Activated CD8-positive, alpha-beta memory T cell treated with anti-CD3 and anti-CD28 coated beads, Interleukin-2, amount 10 ng/mL, durations not matched to agents 7 days and 5 days (primary cell): ENCODE measurements at places on chromosomes 11 and 22. TPM values are rescaled to one million over a fixed set of nuclear protein-coding genes. Genes with fewer than 3 reads are reported as not detected.

HEPHL1 gene
- total RNA-seq, result not detected

HIPK3 gene
- total RNA-seq, result 33.6 TPM

ROM1 gene
- 1.5 TPM for total RNA-seq

NXPE4 gene
- total RNA-seq, result not detected

ANKK1 gene
- total RNA-seq, result not detected

DNA sequence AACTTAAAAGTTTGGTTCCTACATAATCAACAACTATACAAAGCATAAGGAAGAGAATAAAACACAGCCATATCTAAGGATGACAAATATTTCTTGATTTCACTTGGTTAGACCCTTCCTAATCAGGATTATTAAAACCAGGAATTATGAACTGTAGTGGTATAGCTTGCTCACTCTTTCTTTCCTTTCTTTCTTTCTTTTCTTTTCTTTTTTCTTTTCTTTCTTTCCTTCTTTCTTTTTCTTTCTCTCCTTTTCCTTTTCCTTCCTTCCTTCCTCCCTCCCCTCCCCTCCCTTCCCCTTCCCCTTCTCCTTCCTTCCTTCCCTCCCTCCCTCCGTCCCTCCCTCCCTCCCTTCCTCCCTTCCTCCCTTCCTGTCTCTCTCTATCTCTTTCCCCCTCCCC is 78.0 kb downstream of the HORMAD2 start:
- peaks cover 11% of the 10 kb centered on the region for H3K36me3 ChIP-seq
- no peak overlapping the region for H3K27ac ChIP-seq
- H3K27me3 ChIP-seq, result peaks cover 2% of the 10 kb centered on the region
- no peak for DNase-seq

DNA sequence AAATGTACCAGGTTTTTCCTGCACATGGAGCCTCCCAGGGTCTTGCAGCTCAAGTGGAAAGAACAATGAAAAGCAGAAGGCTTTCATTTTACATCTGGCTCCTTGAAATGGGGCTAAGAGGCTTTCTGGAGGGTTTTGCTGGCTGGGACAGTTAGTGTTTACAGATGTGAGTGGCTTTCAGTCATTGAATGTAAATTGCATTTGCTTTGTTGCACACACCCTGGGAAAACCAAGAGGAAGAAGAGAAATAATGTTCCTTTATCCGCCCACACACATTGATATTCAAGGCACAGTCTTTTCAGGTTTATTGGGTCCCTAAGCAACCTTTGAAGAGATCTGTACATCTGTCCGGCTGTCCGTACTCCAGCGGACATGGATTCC is 144.5 kb downstream of the SPON1 start:
- peaks cover 4% of the 10 kb centered on the region for H3K27me3 ChIP-seq
- H3K27ac ChIP-seq, result no peak overlapping the region
- DNase-seq, result no peak
- H3K36me3 ChIP-seq, result no peaks in the 10 kb centered on the region
- H3K4me1 ChIP-seq, result no peaks in the 10 kb centered on the region

DNA sequence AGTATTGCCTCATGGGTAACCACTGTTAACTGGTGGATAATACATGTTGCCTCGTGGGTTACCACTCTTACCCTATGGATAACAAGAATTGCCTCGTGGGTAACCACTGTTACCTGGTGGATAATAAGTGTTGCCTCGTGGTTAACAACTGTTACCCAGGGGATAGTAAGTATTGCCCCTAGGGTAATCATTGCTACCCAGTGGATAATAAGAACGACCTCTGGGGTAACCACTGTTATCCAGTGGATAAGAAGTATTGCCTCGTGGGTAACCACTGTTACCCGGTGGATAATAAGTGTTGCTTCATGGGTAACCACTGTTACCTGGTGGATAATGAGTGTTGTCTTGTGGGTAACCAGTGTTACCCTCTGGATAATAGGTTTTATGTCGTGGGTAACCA is 28.1 kb upstream of the NXPE4 start:
- H3K36me3 ChIP-seq, result no peaks in the 10 kb centered on the region
- no peak overlapping the region for H3K4me3 ChIP-seq
- no peaks in the 10 kb centered on the region for H3K4me1 ChIP-seq
- no peak overlapping the region for H3K27ac ChIP-seq

DNA sequence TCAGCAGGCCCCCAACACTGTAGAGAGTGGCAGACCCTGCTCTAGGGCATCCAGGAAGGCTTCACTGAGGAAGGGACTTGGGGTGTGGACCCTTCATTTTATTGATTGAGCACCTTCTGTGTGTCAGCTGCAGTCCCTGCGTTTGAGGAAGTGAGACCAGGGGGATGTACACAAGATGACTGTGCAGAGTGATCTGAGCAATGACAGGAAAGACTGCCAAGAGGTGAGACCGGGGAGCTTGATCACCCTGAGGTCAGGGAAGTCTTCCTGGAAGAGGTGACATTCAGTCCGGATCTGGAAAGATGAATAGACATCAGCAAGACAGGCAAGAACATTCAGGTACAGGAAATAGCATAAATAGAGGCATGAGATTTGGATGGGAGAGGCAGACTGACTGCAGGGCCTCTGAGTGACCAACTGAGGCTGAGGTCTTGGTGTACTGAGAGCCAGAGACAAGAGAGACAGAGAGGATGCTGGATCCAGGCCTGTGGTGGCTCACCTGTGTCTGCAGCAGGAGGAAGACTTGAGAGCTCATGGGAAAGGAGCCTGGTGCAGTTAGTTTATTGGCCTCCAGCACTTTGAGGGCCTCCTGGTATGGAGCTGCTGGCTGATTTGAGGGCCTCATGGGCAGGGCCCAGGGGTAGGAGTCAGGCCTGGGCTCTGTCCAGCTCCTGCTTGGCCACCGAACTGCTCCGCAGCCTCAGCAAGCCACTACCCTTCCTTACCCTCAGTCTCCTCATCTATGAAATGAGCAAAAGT is 5.2 kb downstream of the DGAT2 start:
- peak overlapping the region; percentile 64 for H3K27ac ChIP-seq
- peaks cover 22% of the 10 kb centered on the region for H3K27me3 ChIP-seq

DNA sequence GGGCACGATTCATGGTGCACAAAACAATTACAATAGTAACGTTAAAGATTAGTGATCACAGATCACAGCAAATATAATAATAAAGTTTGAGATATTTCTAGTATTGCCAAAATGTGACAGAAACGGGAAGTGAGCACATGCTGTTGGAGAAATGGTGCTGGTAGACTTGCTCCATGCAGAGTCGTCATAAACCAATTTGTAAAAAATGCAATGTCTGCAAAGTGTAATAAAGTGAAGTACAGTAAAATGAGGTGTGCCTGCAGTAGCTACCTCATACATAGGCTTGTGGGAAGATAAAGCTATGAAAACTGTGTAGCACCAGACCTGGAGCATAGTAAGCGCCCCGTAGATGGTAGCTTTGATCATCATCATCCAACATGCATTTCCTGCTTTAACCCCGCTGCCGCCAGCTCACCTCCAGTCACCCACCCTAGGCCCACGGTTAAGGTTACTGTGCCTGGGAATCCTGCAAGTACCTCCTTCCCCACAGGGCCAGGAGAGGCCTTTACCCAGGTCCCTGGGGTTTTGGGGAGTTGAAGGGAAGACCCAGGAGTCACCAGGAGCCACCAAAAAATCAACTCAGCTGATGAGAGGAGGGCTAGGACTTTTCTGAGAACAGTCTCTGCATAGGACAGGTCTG is 59.2 kb downstream of the MYO7A start:
- no peak for DNase-seq
- H3K27me3 ChIP-seq, result peaks cover 4% of the 10 kb centered on the region
- no peak overlapping the region for H3K4me3 ChIP-seq
- H3K27ac ChIP-seq, result no peak overlapping the region

DNA sequence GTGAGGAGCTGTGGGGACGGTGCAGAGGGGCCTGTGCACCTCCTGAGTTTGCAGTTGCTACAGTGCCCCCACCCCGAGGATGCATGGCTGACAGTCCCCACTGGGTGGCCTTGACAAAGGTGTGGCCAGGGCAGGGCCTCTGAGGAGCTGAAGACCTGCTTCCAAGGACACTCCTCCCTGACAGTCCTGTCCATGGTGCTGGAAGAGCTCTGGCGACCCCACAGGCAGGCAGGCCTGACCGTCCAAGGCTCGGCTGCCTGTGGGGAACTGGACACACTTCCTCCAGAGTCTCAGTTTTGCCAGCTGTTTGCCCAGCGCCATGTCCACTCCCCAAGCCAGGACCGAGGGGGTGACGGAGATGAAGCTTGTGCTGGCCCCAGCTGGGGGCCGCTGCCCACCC is 32.7 kb downstream of the BRSK2 start:
- no peak overlapping the region for H3K27ac ChIP-seq
- no peaks in the 10 kb centered on the region for H3K36me3 ChIP-seq
- no peaks in the 10 kb centered on the region for H3K4me1 ChIP-seq
- no peak for DNase-seq
- no peaks in the 10 kb centered on the region for H3K27me3 ChIP-seq

- peak overlapping the region; percentile 57 for H3K4me3 ChIP-seq
- peaks cover 89% of the 10 kb centered on the region for H3K27me3 ChIP-seq
- DNase-seq, result no peak
- H3K36me3 ChIP-seq, result no peaks in the 10 kb centered on the region
Observed at GRCh38 chr11:12827929-12828812, 153.9 kb downstream of the TEAD1 start.

GRCh38 chr11:102253020-102253715 is 64.1 kb upstream of the BIRC3 start:
- H3K4me1 ChIP-seq, result no peaks in the 10 kb centered on the region
- H3K36me3 ChIP-seq, result no peaks in the 10 kb centered on the region
- no peaks in the 10 kb centered on the region for H3K27me3 ChIP-seq

DNA sequence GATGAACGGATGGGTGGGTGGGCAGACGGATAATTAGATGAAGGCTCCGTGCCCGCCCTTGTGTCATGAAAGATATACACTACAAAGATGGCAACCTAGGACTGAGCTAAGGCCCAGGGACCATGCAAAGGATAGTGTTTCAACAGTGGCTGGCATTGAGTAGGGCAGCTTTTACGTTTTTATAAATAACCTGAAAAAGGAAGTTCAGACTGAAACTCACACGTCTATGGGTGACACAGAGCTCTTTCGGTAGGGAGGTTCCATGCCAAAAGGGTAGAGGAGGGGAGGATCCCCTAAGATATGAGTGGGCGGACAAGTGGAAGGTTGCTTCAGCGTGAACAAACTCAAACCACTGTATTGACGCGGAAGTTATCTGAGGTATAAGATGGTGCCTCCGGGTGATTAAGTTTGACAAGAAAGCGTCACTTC is 90.5 kb downstream of the UBASH3B start:
- peak overlapping the region; percentile 47 for H3K4me3 ChIP-seq
- peaks cover 13% of the 10 kb centered on the region for H3K36me3 ChIP-seq
- peaks cover 3% of the 10 kb centered on the region for H3K4me1 ChIP-seq
- H3K27ac ChIP-seq, result no peak overlapping the region
- DNase-seq, result peak; percentile 85
- H3K27me3 ChIP-seq, result no peaks in the 10 kb centered on the region

DNA sequence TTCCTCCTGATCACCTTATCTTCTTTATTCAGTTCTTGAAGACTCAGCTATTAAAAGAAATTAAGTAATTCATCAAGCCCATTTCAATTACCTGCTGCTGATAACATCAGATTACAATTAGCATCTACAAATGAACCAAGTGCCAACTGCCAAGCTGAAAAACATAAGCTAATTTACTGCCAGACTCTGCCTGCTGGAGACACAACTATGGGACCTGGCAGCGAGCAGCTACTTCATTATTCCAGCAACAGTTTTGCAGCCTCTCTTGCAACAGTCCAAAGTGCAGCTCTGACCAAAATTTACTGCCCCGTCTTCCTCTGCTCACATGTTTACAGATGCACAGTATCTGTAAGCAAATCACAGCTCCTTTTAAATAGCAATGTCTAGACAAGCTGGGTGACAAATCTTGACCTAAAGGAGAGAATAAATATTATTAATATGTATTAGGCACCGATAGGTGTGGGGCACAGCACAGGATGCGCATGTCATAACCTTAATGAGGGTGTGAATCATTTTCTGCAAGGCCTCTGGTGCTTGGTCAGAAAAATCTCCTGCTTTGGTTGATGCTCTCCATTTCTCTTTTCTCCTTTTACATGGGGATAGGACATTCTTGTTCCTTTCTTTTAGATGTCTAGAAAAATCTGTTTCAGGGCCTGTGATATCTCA is 232.2 kb upstream of the PITPNB start:
- no peaks in the 10 kb centered on the region for H3K36me3 ChIP-seq
- H3K4me3 ChIP-seq, result no peak overlapping the region
- no peaks in the 10 kb centered on the region for H3K4me1 ChIP-seq

GRCh38 chr11:73219396-73220285 is 1.6 kb downstream of the P2RY2 start:
- H3K36me3 ChIP-seq, result no peaks in the 10 kb centered on the region
- no peak for DNase-seq
- H3K4me3 ChIP-seq, result no peak overlapping the region

- DNase-seq, result no peak
- H3K4me3 ChIP-seq, result no peak within 1 kb of the TSS
- H3K27me3 ChIP-seq, result peaks cover 10% of the 10 kb centered on the region
- H3K36me3 ChIP-seq, result peaks cover 8% of the 10 kb centered on the region
Observed at GRCh38 chr11:62689421-62690183, at the start of gene LRRN4CL. Gene LRRN4CL, minus strand, starts transcription at chr11:62689530. Its CDS starts 1,022 bp downstream, at chr11:62688508.

GRCh38 chr11:95968585-95968984 is 44.7 kb upstream of the MTMR2 start:
- H3K36me3 ChIP-seq, result no peaks in the 10 kb centered on the region
- no peaks in the 10 kb centered on the region for H3K4me1 ChIP-seq
- no peak for DNase-seq

DNA sequence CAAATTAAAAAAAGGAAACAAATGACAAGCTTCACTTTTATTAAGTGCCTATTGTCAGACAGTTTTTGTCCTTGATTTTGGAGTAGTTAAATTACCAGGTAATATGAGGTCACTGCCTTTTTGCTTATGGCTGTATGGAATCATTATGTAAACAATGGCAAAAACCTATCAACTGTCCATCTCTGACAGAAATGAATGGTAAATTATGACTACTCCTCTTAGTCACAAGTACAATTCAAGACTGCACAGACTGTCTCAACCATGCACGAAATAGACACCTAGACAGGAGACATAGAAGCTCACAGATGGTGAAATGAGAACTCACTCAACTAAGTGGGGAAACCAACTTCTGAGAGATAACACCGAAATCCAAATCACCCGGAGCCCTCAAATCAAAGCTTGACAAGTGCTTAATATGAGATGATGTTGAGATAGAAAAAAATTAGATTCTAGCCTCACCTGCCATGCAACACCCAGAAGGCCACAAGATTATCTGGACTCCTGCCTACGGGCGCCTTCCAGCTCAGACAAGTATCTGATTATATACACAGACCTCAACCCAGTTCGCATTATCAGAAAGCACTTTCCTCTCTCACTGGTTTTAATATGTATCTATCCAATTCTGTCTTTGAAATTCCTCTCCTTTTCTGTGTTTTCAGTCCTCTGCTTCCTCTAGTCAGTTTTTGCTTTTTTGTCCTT is 199.3 kb downstream of the CADM1 start:
- H3K4me3 ChIP-seq, result no peak overlapping the region
- peaks cover 6% of the 10 kb centered on the region for H3K27me3 ChIP-seq
- no peaks in the 10 kb centered on the region for H3K4me1 ChIP-seq
- H3K27ac ChIP-seq, result no peak overlapping the region

- peaks cover 5% of the 10 kb centered on the region for H3K4me1 ChIP-seq
- no peak overlapping the region for H3K4me3 ChIP-seq
- H3K27ac ChIP-seq, result no peak overlapping the region
- DNase-seq, result no peak
- H3K36me3 ChIP-seq, result peaks cover 37% of the 10 kb centered on the region
- H3K27me3 ChIP-seq, result no peaks in the 10 kb centered on the region
Observed at GRCh38 chr11:118491041-118491440, 36.2 kb upstream of the TTC36 start.
